NCI-H460 (cell line): ENCODE measurements at places on chromosomes 16 and 17. TPM values are rescaled to one million over a fixed set of nuclear protein-coding genes. Genes with fewer than 3 reads are reported as not detected.

Gene GPR179
- total RNA-seq, result 0.03 and 0.05 TPM in 2 replicates

Gene HEATR3
- total RNA-seq, result 25.7 and 30.0 TPM in 2 replicates

- no peak for DNase-seq
Observed at GRCh38 chr17:57136355-57136754, 51.3 kb downstream of the AKAP1 start.

- DNase-seq, result no peak
Observed at GRCh38 chr16:77674888-77675287, 47.4 kb upstream of the NUDT7 start.

DNA sequence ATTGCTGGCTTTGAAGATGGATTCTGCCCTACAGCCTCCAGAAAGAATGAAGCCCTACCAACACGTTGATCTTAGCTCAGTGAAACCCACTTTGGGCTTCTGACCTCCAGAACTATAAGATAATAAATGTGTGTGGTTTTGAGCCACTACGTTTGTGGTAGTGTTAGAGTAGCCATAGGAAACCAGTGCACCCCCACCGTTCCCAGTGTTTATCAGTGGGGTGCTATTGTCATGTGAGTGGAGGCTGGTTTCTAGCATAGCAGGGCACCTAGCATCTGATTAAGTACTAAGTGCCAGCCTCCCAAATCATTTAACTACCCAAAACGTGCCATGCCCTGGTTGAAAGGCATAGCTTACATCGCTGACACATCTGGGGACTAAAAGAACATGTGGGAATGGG, 423.9 kb downstream of the UTP18 start:
- no peak for DNase-seq

DNA sequence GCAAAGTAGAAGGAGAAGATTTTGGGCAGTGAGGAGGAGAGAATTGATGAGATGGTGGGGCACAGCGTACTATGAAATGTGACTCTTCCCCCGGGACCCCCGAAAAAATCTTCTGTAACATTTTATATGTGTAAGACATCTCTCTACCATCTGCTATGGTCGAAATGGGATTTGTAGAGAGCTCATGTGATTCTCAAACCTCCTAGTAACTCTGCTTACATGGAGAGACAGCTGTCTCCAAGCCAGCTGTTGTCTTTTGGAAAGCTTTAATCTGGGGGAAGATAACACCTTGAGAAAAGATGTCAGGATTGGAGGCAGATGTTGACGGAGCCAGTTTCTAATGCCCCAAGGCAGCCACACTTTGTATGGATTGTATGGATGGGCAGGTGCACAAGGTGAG, 94.1 kb downstream of the PRKCB start:
- DNase-seq, result no peak
